AG04449 (cell line): ENCODE measurements at places on chromosomes 16 and 17.

DNA sequence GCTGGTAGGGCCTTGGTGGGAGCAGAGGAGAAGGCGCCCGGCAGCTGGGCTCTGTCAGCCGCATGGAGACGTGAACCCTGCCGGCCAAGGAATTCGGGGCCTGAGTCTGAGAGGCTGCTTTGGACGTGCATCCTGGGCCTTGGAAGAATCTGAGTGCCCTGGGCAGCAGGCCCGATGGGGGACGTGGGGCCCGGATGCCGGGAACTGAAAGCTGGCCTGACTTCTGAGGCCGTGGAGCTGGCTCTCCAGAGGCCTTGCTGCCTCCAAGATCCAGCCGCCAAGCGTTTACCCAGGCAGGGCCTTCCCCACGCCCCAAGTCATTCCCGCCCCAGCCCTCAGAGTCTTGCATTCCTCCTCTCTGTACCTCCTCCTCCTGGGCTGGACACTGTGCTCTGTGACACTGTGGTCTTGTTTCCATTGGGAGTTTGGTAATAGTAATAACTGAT lies 37.2 kb downstream of the NKD1 start:
- DNase-seq, result no peak

GRCh38 chr17:36017799-36018198 lies at the start of gene CCL23:
Gene CCL23 (minus strand): TSS chr17:36017972. CDS start chr17:36017897, 75 bp downstream.
- DNase-seq, result no peak

- DNase-seq, result no peak
Observed at GRCh38 chr16:10957771-10958482, 13.6 kb downstream of the CLEC16A start.

DNA sequence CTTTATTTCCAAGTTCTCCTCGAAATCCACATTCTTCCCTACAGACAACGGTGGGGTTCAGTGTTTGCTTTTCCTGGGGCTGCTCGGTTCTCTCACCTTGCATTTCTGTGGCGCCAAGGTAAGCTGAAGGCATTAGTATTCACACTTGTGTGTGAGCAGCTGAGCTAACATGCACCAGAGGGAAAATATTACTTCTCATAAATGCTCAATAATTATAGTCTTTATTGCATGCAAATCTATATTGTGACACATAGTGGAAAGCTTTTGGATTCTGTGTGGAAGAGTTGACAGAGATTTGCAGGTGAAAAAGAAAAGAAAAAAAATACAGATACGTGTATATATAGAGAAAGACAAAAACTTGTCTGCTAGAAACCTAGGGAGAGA lies 411.8 kb downstream of the MAF start:
- no peak for DNase-seq

GRCh38 chr17:58369214-58370031 lies 17.4 kb upstream of the SUPT4H1 start:
- DNase-seq, result no peak

GRCh38 chr17:44900894-44901293 lies 1.6 kb upstream of the EFTUD2 start:
- DNase-seq, result no peak

DNA sequence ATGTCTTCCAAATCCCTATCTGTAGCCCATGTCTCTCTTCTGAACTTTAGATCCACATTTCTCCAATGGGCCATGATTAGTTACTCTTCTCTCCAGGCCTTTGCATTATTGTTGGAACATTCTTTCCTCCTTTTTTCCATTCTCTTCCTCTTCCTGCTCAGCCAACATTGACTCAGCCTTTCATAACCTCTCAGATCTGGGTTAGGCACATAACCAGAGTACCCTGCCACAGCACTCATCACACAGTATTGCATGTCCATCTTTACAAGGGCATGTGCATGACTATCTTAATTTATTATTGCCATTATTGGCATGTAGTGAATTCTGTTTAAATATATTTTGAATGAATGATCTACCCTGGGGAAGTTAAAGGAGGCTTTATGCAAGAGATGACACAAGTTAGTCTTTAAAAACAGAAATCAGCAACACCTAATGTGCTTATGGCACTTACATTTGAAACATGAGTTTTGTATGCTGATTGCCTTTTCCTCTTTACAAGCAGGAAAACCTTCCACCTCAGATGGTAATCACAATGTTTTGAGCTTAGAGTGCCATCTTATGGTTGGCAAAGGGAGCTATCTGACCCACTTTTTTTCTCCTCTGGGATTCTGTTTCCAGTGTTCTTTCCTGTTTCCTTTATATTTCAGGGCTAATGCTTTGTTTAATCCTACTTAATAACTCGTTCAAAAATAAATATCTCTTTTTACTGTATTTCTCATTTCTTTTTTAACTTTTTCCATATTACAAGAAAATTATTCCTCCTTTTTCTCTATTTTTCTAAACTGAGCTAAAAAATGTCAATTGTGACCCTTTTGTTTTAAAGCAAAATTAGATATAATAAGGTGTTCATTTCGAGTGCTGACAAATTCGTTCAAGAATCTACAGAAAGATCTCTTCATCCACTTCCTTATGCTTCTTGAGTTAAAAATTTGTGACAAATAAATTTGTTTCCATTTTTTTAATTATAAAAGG lies 151.0 kb upstream of the RBL2 start:
- no peak for DNase-seq

- no peak for DNase-seq
Observed at GRCh38 chr16:86207350-86207749, 303.0 kb upstream of the FOXF1 start.
